ENCODE measurements at places on chromosomes 13 and 19. TPM values are rescaled to one million over a fixed set of nuclear protein-coding genes. Genes with fewer than 3 reads are reported as not detected.
A peak's percentile ranks its signal among the peaks of the same experiment; 100 is the strongest.

The SMARCA4 gene
- total RNA-seq = 257 TPM

The PROSER3 gene
- 13.4 TPM for total RNA-seq

- peak overlapping the region; percentile 17 for H3K4me3 ChIP-seq
- DNase-seq = peak; percentile 94
- H3K36me3 ChIP-seq = no peaks in the 10 kb centered on the region
Measured at GRCh38 chr19:45103508-45104319, 10.7 kb downstream of the PPP1R37 start.

GRCh38 chr13:21522847-21523246 is 63.7 kb upstream of the ZDHHC20 start:
- DNase-seq = no peak
- H3K36me3 ChIP-seq = peaks cover 16% of the 10 kb centered on the region
- H3K4me1 ChIP-seq = no peaks in the 10 kb centered on the region
- no peak overlapping the region for H3K27ac ChIP-seq
- no peaks in the 10 kb centered on the region for H3K27me3 ChIP-seq

- DNase-seq = no peak
- H3K4me1 ChIP-seq = no peaks in the 10 kb centered on the region
- no peak overlapping the region for H3K4me3 ChIP-seq
Measured at GRCh38 chr13:18992791-18993190, 188.8 kb downstream of the TUBA3C start.

DNA sequence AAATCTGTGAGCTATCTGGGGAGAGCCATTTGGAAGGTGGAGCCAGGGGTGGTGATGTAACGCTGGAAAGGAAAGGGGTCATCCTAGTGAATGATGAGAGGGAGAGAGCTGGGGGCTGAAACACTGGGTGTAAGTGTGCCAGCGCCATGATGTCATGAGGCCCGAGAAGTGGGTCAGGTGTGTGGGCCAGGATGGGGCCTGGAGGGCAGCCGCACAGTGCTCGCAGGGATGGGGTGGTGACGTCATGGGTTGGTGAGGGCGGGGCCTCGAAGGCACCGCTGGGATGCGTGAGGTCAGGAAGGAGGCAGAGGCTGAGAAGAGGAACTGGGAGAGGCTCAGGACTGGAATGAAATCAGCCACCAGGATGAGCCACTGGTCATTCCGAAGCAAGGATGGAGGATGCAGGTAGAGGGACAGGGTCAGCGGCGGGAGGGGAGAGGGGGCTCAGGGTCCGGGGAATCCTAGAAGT is 4.4 kb downstream of the CCDC61 start:
- H3K27me3 ChIP-seq = peaks cover 7% of the 10 kb centered on the region
- peak overlapping the region; percentile 66 for H3K4me3 ChIP-seq
- DNase-seq = peak; percentile 78
- no peaks in the 10 kb centered on the region for H3K36me3 ChIP-seq

DNA sequence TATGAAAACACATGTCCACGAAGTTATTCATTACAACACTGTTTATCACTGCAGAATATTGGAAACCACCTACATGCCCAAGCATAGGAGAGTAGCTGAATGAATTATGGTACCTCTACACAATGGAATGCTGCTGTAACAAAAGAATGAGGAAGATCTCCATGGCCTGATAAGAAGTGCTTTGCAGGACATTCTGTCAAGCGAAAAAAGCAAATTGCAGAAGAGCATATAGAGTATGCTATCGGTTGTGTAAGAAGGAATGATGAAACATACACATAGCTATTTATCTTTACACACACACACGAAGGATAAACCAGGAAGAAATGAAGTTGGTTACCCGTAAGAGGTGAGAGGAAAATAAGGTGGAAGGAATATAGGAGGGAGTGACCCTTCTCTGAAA is 37.5 kb upstream of the CEACAM20 start:
- H3K4me3 ChIP-seq = no peak overlapping the region
- DNase-seq = no peak
- H3K27me3 ChIP-seq = peaks cover 18% of the 10 kb centered on the region
- H3K27ac ChIP-seq = no peak overlapping the region
- H3K36me3 ChIP-seq = no peaks in the 10 kb centered on the region
- H3K4me1 ChIP-seq = no peaks in the 10 kb centered on the region

- H3K27ac ChIP-seq = no peak overlapping the region
- H3K27me3 ChIP-seq = peaks cover 2% of the 10 kb centered on the region
- H3K4me3 ChIP-seq = no peak overlapping the region
- no peak for DNase-seq
Measured at GRCh38 chr19:47476438-47476972, 4.8 kb upstream of the SLC8A2 start.
